ENCODE measurements at places on chromosomes 5 and 9.

DNA sequence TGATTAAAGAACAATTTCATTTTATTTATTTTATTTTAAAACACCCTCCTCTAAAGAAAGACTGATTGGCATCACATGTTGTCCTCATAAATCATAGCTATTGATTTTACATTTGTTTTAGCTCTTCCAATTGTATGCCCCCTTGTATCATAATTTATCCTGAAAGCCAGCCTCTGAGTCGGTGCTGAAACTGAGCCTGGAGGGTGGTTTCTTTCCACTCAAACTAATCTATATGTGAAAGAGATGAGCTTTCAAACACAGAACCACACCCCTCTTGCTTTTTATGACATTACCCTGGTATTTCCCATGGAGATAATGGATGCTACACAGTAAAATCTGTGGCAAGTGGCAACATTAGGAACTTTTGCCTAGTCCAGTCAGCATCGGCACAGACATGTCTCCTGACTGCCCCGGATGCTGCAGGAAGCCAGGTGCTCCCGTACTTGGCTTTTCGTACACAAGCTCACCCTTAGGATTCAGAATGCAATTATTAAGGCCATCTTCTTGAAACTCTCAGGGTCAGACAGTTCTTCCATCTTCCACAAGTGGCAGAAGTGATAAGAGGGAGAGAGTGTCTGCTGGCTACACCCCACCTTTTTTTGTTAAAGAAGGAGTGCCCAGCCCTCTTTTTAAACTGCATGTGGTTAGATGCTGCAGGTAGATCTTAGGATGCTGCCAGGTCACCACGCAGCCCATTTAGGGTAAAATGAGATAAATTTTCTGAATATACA is 91.1 kb downstream of the SNCAIP start:
- no peak for DNase-seq

DNA sequence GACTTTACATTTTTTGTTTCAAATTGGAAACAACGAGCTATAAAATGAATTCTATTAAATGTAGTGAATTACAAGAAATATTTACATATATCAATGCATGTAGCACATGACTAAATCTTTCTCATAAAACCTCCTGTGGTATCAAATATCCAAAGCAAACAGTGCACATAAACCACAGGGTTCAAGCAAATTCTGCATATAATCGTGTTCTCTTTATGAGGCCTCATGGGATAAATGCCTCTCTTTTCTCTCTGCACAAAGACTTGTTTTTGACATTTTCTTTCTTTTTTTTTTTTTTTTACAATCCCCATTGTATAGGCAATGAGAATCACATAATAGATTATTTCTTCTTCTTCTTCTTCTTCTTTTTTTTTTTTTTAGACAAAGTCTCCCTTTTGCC is 1117.2 kb upstream of the DMAC1 start:
- no peak for DNase-seq

DNA sequence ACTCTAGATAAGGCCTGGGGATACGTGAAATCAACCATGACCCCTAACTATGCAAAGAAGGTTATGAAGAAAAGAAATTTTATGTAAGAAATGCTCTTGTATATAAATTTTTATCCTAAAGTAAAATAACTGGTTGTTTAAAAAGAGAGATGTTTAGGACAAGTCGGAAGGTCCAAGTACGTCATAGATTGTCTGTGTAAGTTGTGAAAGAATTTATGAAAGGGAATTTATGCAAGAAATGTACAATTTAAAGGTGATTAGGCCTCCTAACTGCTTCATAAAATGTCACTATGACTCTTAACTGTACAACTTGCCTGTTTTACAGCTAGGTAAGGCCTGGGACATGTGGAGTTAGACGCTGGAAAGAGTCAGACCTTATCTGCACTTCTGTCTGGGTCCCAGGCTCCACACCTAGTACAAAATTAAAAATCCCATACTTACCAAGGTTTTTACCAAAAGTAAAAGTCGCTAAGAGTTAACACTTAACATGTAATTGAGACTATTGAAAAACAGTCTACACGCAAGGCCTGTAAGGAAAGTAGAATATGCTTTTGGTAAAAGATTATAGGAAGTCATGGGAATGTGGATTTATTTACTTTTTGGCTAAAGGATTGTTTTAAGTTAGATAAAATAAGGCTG is 77.4 kb downstream of the KIAA0825 start:
- DNase-seq: no peak

GRCh38 chr9:117564839-117565238 is 139.4 kb upstream of the TLR4 start:
- DNase-seq: no peak

GRCh38 chr5:154971501-154971900 is 30.6 kb downstream of the MRPL22 start:
- DNase-seq: no peak

GRCh38 chr9:114416906-114417305 is 29.1 kb upstream of the AKNA start:
- DNase-seq: no peak

DNA sequence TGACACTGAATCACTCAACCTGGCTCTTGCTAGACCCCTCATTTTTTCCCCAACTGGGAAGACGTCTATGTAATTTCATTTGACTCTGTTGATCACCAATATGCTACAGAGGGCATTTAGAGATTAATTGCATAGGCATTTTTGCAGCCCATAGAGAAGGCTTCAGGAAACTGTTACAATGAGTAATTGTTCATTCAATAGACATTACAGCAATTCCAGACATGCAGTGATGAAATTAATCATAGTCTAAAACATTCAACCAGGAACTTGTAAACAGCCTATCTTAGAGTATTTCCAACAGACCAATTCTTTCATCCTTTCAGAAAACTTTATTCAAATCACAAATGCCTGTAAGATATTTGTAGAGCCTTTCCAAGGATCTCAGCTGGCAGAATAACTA is 122.3 kb downstream of the MARCHF11 start:
- DNase-seq: no peak

DNA sequence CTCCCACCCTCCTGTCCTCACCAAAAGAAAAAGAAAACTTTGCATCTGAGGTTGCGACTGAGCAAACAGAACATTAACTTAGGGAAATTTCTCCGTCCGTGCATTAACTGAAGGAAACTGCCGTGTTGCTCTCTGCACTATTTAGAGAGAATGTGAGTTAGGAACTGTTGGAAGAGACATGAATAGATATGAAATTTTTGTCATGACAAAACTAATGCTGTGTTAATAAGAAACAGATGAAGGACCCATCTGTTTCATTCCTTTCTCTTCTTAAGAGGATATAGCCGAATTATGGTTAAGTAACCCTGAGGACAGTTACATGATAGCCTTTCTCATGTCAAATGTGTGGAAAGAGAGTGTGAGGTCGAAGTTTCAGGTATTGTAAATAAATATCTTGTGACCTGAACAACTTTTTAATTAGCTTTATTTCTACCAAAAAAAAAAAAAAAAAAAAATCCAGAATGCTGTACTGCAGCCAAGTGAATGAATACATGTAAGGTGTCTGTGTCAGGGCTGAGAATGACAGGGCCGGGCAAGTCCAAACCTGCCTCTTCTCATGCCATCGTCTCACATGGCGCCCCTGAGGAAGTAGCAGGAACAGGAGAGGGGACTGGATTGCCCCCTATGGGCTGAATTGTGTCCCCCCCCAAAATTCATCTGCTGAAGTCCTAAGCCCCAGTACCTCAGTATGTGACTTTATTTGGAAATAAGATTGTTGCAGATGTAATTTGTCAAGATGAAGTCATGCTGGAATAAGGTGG is 35.6 kb upstream of the ANKRD33B start:
- no peak for DNase-seq

DNA sequence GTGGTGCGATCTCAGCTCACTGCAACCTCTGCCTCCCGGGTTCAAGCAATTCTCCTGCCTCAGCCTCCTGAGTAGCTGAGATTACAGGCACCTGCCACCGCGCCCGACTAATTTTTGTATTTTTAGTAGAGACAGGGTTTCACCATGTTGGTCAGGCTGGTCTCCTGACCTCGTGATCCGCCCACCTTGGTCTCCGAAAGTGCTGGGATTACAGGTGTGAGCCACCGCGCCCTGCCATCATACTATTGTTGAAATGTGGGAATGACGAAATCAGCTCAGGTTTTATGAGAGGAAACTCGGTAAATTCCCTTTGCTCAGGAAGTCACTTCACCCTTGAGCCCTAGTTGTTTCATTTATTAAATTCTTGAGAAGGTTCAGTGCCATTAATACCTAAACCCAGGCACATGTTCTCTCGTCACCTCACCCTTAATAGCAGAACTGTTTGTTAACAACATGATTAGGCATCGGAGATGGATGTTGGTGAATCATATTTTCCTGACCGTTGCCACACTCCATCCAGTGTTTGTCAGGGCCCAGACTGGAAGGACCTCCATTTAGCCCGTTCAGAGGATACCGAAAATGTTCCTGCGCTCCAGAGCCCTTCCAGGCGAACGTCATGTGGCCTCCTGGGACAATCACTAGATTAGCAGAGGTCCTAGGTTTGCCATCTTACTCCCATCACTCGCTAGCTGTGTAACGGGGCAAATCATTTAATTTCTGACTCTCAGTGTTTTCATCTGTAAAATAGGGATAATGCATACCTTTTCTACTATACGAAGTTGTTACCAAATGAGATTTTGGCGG is 20.0 kb upstream of the CREBRF start:
- DNase-seq: no peak

DNA sequence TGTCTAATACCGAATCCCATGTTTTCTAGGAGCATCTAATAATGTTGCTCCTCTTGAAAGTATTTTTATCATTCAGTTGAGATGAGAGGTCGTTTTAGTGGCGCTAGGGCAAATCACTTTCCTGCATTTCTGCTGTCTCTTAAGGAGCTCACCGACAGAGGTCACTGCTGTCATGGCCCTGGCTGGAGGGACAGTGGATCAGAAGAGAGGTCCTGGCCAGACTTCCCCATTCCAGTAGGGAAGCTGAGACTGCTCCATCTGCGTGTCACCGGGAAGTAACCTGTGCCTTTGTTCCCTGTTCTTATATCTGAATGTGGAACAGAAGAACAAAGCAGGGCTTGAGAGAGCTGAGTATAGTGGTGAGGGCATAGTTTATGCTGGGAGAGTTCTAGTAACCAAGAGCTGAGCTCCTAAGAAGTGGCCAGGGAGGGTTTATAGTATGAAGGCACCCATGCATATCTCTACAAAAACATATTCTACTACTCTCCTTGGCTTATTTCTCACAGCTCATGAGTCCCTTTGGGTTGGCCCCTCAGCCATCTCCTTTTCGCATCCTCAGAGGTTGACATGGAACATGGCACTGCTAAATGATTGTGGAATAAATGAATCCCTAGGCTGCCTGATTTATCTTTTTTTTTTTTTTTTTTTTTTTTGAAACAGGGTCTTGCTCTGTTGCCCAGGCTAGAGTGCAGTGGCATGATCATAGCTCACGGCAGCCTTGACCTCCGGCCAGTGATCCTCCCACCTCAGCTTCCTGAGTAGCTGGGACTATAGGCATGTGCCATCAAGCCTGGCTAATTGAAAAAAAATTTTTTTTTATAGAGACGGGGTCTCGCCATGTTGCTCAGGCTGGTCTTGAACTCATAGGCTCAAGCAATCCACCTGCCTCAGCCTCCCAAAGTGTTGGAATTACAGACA is 27.2 kb downstream of the ATP6V0E1 start:
- no peak for DNase-seq

Data from esophagus squamous epithelium (tissue), 5 donors.